ENCODE measurements at places on chromosomes 1 and 21. TPM values are rescaled to one million over a fixed set of nuclear protein-coding genes. Genes with fewer than 3 reads are reported as not detected.

The DDAH1 gene
- total RNA-seq, result 10.3 TPM

The RAB25 gene
- 52.1 TPM for total RNA-seq

The TRPM2 gene
- 2.2 TPM for total RNA-seq

The SPATA21 gene
- not detected for total RNA-seq

The OR2L5 gene
- not detected for total RNA-seq

The F3 gene
- total RNA-seq, result 63.6 TPM

The BARHL2 gene
- not detected for total RNA-seq

The TRABD2B gene
- 5.6 TPM for total RNA-seq

The OLIG2 gene
- not detected for total RNA-seq

The ERICH3 gene
- total RNA-seq, result 0.49 TPM

The CFHR3 gene
- total RNA-seq, result not detected

The KMO gene
- total RNA-seq, result 4.7 TPM

The PPP2R5A gene
- 33.9 TPM for total RNA-seq

The UBASH3A gene
- total RNA-seq, result 6.4 TPM

The OLFML2B gene
- 12.8 TPM for total RNA-seq

Measured in vagina (tissue), 2 donors.